ENCODE measurements at places on chromosomes 3 and 15. TPM values are rescaled to one million over a fixed set of nuclear protein-coding genes. Genes with fewer than 3 reads are reported as not detected.

DNA sequence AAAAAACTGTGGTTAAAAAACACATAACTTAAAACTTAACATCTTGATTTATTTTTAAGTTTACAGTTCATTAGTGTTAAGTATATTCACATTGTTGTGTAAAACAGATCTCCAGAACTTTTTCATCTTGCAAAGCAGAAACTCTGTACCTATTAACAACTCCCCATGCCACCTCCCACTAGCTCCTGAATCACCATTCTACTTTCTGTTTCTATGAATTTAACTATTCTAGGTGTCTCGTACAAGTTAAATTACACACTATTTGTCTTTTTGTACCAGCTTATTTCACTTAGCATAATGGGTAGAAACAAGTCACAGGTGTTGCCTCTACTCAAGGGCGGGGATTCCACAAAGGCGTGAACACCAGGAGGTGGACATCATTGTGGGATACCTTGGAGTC is 43.2 kb downstream of the CRTC3 start:
- no peak for DNase-seq

GRCh38 chr3:11323813-11324212 is 51.6 kb downstream of the ATG7 start:
- DNase-seq: no peak

DNA sequence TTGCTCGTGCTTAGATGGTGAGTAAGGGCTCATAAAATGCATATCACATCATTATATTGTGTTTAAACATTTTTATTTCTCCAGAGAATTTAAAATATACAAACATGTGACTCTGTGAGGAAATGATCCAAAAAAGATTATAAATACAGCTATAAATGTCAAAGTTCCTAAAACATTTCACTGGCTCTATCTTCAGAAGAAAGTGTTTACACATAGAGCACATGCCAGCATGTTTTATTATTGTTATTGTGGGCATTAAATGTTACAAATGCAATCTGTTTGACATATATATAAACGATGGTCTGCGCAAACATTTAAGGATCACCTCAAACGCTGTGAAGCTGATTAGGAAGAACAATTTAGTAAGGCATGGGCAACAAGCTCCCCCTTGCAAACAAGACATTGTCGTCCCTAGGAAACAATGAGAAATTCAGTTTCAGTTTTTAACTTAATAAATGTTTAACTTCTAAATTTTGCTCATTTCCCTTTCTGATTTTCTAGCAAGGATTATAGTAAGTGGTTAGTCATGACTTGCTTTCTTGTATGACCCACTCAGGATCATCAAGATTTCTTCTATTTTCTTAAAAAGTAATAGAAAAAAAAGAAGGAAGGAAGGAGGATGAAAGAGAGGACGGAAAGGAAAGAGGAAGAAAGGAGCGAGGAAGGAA is 207.5 kb downstream of the SATB1 start:
- DNase-seq: no peak

GRCh38 chr3:34983631-34984030 is 655.7 kb upstream of the ARPP21 start:
- DNase-seq: no peak

DNA sequence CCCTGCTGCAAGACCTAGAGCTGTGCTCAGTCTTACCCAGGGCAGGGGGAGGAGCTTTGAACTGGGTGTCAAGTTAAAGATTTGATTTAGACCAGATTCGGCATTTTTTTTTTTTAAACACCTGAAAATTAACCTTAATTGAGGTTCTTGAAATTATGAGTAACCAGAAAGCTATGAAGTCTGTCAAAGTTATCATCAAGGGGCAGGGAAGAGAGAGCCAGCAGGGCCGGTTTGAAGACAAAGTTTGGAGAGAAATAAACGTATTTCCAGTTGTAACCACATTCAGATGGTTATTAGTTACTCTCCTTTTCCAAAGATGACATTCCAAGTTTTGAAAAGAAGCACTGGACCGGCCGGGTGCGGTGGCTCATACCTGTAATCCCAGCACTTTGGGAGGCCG is 12.0 kb downstream of the TMEM266 start:
- DNase-seq: no peak

- no peak for DNase-seq
Measured at GRCh38 chr3:183554377-183554776, 1.1 kb downstream of the KLHL6 start.

GRCh38 chr3:112010636-112011035 is 11.9 kb downstream of the TAGLN3 start:
- DNase-seq: no peak

- peak; percentile 45 for DNase-seq
Measured at GRCh38 chr15:43105077-43105736, 631 bp downstream of the UBR1 start.

MEF2A gene
- 20.9 TPM for total RNA-seq

IL5RA gene
- 0.28 TPM for total RNA-seq

Data from activated CD4-positive, alpha-beta T cell treated with anti-CD3 and anti-CD28 coated beads for 36 hours (primary cell).